M059J (cell line): ENCODE measurements at places on chromosomes 5 and 9. TPM values are rescaled to one million over a fixed set of nuclear protein-coding genes. Genes with fewer than 3 reads are reported as not detected.

The FAXDC2 gene
- 3.4 and 5.5 TPM in 2 replicates for total RNA-seq

The BTNL8 gene
- not detected in 2 replicates for total RNA-seq

The RNF224 gene
- total RNA-seq, result not detected in 2 replicates

DNA sequence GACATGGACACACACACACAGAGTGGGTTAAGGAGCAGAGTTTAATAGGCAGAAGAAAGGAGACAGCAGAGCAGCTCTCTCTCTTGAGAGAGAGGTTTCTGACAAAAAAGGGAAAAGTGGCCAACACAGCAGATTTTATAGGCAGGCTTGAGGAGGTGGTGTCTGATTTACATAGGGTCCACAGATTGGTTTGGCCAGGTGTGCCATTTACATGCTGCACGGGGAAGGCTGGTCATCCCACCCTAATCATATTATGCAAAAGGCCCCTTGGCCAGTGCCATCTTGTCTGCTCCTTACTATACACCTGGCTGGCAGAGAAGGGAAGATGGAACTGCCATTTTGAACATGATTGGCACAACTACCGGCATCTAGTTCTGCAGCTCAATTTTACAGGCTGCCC lies 240.8 kb downstream of the NPR3 start:
- DNase-seq, result no peak

- peak; percentile 33 for DNase-seq
These were observed 101.0 kb downstream of the NR3C1 start for GRCh38 chr5:143302341-143303045.

GRCh38 chr5:71597001-71597400 lies 9.9 kb downstream of the MCCC2 start:
- DNase-seq, result no peak

- peak; percentile 93 for DNase-seq
These were observed 227.6 kb upstream of the DMRT1 start for GRCh38 chr9:613771-614347.

DNA sequence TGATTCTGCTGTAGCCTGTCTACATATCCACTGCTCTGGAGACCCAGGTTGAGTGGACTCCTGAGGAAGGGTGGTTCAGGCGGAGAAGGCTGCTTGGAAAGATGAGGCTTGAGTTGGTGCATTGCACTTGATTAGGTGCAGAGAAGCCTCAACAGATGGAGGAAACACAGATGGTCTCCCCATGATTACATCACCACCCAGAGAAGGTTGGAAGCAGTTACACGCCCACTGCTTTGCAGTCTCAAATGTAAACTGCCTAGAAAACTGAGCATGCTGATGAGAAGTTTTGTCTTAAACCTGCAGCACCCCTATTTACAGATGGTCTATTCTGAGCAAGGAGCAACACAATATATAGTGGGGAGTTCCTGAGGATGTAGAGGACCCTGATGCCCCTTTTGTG lies 266.6 kb downstream of the PIK3R1 start:
- DNase-seq, result no peak

- peak; percentile 83 for DNase-seq
These were observed 30.0 kb downstream of the TGFBR1 start for GRCh38 chr9:99134893-99135341.

DNA sequence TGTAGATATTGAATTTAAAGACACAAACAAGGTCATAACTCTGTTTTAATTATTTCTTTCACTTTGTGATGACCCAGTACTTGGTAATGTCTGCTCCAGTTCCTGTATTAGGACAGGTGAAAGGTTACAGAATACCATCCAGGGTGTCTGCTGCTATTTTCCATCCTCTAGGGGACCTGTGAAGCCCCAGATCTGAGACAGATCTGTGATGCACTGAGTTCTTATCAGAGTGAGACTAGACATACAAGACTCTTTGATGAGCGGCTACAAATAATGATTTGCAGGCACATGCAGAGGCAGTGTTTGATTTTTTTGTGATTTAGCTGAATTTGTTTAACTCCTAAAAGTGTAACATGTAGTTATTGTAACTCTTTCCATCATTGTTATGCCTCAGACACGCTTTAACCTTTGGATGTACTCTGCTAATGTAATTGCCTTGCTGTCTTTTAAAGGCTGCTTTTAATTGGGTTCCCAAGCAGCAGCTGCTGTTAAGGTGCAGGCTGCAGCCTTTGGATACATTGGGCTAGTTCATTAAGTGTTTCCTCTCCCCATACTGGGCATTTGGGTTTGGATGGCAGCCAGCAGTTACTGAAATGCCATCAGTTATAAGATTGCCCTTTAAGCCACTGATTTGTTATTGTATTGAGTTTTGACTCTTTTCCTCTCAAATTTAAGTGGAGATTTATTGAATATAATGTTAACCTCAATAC lies 63.3 kb downstream of the RASGRF2 start:
- DNase-seq, result peak; percentile 38
